ENCODE measurements at places on chromosomes 2 and 18.

DNA sequence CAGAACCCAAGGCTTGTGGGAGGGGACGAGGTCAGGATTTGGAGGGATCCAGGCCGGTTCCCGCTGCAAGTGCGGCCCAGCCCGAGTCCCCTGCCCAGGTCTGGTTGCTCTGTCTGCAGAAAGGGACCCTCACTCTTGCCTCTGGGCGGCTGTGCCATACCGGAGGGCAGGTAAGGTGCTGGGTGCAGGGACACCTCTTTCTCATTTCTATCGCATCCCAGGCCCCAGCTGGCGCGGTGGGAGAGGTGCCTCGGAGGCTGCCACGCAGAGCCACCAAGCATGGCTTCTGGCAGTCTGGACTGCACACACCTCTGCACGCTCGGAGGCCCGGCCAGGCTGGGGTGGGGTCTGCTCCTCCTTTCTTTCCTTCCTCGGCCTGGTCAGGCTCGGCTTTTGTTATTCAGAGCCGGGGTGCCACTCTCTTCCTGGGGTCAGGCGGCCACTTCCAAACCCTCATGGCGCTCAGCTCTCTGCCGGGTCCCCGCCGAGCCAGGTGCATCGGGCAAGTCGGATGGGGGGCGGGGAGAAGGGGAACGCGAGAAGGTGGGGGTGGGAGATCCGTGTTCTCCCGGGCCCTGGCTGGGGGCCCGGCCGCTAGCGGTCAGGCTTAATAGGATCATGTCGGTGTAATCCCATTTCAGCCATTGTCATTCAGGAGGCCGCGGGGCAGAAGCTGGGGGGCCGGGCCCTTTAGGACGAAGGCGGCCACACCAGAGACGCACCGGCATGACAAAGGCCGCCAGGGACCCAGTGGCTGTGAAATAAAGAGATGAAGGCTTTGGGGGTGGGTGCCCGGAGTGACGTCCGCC lies 9.0 kb downstream of the GBX2 start:
- no peak for DNase-seq

DNA sequence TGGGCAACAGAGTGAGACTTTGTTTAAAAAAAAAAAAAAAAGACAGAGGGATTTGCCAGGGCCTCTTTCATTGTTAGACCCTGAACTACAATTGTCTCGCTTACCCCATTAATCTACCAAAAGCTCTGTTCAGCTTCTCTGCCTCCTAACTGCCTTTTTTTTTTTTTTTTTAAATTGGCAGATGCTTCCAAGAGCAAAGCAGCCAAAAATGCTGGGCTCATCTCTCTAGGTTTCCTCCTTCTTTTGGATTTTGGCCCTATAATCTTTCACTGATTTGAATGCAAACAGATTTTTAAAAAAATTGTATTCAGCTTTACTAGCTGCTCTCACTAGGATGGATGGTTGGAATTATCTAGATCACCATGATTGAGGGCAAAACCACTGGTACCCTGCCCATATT lies 33.2 kb upstream of the RAPGEF4 start:
- no peak for DNase-seq

DNA sequence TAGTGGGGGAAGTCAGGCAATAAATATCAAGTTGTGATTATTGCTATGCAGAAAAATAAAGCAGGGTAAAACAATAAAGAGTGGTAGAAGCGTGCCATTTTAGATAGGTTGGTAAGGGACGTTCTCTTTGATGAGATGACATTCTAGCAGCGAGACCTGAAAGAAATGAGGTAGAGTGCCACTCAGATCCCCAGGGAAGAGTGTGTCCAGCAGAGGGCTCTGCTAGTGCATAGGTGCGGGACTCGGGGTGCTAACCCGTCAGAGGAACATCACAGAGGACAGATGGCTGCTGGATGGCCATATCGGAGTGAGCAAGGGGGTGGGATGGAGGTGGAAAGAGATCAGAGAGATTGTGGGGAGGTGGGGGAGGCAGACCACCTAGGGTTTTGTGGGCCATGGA lies 16.3 kb upstream of the GTF2A1L start:
- DNase-seq: no peak

GRCh38 chr18:36829362-36830157 lies 633 bp downstream of the KIAA1328 start:
- no peak for DNase-seq

DNA sequence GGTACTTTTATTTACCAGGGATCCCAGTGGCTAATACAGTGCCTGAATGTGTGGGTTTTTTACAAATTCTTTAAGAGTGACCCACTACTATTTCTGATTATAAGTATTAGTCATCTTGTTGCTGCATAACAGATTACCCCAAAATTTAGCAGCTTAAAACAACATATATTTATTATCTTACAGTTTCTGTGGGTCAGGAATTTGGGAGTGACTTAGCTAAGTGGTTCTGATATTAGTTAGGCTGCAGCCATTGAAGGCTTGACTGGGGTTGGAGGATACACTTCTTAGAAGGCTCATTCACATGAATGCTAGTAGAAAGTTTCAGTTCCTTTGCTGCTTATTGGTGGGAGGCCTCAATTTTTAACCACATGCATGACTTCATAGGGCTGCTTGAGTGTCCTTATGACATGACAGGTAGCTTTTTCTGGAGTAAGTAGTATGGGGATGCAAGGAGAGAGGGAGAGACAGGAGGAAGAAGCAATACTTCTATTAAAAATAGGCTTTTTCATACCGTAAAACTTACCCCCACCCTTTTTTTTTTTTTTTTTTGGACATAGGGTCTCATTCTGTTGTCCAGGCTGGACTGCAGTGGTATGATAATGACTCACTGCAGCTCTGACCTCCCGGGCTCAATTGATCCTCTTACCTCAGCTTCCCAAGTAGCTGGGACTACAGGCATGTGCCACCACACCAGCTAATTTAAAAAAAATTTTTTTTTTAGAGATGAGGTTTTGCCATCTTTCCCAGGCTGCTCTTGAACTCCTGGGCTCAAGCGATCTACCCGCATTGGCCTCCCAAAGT lies 13.3 kb upstream of the POLE4 start:
- DNase-seq: no peak

DNA sequence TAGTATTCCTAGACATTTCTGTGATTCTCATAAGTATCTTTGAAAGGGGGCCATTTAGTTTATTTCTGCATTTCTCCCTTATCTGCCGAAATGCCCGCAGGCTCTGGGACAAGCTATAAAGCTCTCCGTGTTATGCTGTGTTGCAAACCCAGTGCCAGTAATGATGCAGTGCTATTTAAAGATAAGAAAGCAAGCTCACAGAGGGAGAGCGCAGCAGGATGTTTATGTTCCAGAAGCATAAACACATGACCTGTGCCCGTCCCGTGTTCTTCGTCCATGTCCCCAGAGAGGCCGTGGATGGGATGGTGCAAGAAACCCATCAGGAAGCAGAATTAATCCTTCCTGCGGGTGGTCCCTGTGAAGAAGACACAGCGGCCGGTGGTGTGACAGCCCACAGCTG lies 99.4 kb downstream of the NEDD4L start:
- no peak for DNase-seq

- no peak for DNase-seq
These were observed 290.8 kb downstream of the PRKCE start for GRCh38 chr2:45942237-45942738.

GRCh38 chr18:48295586-48296311 lies 113.4 kb downstream of the ZBTB7C start:
- DNase-seq: no peak

DNA sequence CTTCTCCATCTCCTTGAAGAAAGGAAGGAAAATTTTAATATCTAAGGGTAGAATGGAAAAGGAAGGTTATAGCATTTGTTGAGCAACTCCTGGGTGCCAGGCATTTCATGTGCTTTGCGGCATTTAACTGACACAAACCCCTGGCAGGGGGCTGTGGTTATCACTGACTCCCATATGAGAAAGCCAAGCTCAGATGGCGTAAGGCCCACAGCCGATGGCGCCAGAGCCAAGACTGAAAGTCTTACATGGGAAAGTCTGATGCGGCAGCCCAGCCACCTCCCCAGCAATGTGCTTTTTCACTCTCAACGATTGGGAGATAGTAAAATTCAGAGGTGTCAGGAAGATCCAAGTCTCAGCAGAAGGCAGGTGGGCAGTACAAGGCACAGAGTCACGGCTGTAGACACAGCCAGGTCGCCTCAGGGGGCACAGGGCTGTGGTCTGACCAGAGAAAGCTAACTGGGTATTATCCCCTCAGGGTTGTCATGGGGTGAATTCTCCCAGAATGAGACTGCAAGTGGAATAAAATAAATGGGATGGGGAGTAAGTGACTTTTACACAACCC lies 324.2 kb upstream of the NCKAP5 start:
- no peak for DNase-seq

GRCh38 chr2:229539628-229540027 lies 174.7 kb downstream of the DNER start:
- no peak for DNase-seq

DNA sequence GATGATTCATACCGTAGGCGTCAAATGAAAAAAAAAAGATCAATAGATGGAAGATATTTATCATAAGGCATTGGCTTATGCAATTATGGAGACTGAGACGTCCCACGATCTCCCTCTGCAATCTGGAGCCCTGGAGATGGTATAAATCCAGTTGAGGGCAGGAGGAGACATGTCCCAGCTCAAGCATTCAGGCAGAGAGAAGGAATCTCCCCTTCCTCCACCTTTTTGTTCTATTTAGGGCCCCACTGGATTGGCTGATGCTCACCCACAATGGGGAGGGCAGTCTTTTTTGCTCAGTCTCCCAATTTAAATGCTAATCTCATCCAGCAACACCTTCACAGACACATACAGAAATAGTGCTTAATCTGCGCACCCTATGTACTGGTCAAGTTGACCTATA lies 18.0 kb upstream of the OLA1 start:
- no peak for DNase-seq

DNA sequence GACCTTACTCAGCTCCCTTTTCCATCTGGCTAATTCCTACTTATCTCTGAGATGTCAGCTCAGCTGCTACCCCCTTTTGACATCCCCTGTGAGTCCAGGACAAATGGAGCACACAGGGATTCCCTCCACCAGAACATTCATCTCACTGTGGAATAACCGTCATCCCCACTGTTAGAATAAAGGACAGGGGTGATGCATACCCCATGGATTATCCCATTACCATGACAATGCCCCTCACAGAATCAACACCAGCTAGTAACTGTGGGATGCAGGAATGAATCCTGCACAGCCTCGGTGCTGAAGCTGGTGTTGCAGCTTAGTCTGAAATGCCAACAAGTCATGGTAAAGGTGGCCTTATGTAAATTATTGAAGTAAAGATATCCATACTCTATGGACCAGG lies 624.8 kb upstream of the RAB6C start:
- DNase-seq: no peak

GRCh38 chr2:75632091-75632701 lies 14.4 kb upstream of the MRPL19 start:
- DNase-seq: no peak

DNA sequence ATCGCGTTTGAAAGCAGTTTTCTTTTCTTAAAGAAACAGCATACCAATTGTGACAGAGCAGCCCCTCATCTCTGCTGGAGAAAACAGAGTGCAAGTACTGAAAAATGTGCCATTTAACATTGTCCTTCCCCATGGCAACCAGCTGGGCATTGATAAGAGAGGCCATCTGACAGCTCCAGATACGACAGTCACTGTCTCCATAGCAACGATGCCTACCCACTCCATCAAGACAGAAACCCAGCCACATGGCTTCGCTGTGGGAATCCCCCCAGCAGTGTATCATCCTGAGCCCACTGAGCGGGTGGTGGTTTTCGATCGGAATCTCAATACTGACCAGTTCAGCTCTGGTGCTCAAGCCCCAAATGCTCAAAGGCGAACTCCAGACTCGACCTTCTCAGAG lies 9.5 kb downstream of the GRHL1 start:
- DNase-seq: no peak

GRCh38 chr2:64543008-64543697 lies 19.0 kb downstream of the AFTPH start:
- no peak for DNase-seq

- DNase-seq: no peak
These were observed 18.9 kb upstream of the FAHD2A start for GRCh38 chr2:95383635-95384027.

DNA sequence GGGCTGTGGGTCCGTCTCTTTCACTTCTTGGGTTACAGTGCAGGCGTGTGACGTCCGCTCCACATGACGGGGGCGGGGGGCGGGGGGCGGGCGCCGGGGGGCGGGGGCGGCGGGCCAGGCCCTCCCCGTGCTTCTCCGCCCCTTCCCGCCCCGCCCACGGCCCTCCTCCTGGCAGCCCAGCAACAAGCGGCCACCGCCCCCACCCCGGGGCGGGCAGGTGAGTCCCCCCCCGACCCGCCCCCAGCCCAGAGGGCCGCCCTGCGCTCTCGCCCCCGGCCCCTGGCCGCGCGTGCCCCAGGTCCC lies 3.6 kb downstream of the ZNF516 start:
- DNase-seq: peak; percentile 76

GRCh38 chr2:30338475-30338874 lies 107.1 kb downstream of the LBH start:
- no peak for DNase-seq

GRCh38 chr2:179741317-179741716 lies 120.1 kb downstream of the ZNF385B start:
- DNase-seq: no peak

- no peak for DNase-seq
These were observed 35.3 kb upstream of the PPP1CB start for GRCh38 chr2:28716265-28716865.

GRCh38 chr2:201696151-201696659 lies 2.2 kb downstream of the MPP4 start:
- no peak for DNase-seq

DNA sequence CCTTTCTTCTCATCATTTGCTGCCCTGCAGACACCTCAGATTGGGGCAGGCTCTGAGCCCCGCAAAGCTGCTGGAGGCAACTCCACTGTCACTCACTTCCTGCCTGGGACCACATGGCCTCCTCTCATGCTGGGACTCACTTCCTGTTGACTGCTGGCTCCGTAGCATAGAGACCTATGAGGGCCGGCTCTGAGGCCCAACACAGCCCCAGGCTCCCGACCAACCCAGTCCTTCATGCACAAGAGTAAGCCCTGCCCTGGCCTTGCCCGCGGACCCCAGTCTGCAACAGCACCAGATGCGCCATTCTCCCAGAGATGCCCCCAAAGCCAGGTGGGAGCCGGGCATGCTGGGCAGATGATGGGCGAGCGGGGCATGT lies 55.7 kb downstream of the DNMT3A start:
- DNase-seq: peak; percentile 55

GRCh38 chr2:237932731-237933131 lies 34.1 kb upstream of the UBE2F start:
- DNase-seq: no peak

Measured in stimulated activated CD4-positive, alpha-beta T cell treated with anti-CD3 and anti-CD28 coated beads, Interleukin-4, amount 100 ng/mL, for 1 hour (primary cell).